ENCODE measurements at places on chromosomes 3 and 15.

DNA sequence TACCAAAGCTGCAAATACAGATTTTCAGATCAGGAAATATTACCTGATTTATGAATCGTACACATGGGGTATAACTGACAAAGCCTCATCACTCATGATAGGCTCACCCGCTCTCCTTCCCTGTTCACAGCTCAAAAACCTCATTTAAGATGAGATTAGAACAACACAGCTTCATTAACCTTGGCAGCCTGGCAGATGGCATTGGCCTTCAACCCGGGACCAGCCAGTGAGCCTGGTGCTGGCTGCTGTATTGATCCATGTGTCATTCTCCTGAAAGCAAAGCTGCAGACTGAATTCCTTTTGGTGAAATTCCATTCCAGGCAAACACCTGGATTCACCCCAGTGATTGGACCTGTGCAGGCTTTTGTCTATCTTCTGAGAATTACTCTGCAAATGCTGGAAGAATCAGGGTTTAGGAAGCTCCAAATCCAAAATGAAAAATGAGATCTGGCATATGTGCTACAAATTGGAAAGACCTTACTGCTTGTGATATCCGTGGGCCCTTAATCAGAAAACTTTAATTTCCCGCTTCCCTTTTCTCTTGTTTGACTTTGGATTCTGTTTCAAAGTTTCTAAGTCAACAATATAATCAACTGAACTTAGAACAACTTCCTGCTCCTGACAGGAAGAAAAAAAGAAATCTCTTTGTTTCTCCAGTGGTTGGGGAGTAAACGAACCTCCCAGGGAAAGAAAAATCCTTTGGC, 189.1 kb upstream of the KBTBD8 start:
- DNase-seq: no peak

- DNase-seq: peak; percentile 63
Observed at GRCh38 chr3:42823351-42823750, 14.1 kb downstream of the ACKR2 start.

GRCh38 chr3:195009616-195010015, 261.3 kb downstream of the XXYLT1 start:
- DNase-seq: no peak

DNA sequence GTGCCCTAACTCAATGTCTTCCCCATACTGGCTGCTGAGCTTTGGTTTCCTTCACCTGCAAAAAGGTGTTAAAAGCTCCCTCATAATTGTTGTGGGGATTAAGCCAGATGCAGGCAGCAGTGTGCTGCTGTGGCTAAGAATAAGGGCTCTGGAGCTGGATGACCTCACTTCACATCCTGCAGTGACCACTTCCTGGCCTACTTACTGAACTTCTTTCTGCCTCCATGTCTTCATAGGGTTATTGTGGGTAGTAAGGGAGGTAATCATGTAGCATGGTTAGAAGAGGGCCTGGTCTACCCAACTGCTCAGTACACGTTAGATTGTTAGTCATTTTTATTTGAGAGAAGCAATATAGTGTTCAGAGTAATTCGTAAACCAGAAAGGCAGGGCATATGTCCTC, 18.4 kb downstream of the GYG1 start:
- DNase-seq: no peak

- peak; percentile 88 for DNase-seq
Observed at GRCh38 chr3:170835336-170835735, 34.7 kb downstream of the RPL22L1 start.

DNA sequence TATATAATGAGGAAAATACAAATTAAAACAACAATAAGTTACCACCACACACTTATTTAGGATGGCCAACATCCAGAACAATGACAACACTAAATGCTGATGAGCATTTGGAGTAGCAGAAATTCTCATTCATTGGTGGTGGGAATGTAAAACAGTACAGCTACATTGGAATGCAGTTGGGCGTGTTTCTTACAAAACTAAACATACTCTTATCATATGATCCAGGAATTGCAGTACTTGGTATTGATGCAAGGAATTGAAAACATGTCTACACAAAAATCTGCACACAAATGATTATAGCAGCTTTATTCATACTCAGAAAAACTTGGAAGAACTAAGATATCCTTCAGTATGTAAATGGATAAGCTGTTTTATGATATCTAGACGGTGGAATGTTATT, 594.2 kb downstream of the ZBBX start:
- no peak for DNase-seq

DNA sequence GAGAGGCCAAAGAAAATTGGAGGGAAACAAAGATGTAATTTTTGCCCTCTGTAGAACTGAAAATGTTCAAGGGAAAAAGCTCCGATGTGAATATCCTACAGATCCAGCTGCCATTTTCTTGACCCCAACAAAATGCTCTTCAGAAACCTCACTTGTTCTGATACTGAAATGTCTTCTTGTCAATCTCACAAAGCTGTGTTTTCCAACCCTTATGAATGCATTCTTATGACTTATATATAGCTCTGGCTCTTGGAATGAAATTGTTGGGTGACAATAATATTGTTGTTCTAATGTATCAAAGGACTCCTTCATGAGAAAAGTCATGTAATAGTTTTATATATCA, 157.1 kb upstream of the TGFBR2 start:
- DNase-seq: no peak

DNA sequence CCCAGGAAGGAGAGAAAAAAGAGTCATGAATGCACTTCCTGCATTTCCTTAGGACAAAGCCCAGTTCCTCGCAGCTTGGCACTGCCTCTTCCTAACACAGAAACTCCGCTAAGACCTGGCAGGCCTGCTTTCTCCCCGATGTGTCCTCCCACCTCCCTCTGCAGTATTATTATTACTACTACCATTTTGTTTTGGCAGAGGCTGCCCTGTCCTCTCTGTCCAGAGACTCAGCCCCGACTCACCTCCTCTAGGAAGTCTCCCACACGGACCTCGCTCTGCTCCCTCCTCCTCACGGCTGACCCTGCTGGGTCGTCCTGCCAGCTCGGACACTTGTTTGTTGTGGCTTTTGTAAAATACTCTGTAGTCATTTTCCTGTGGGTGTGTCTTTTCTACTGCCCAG, 107.2 kb upstream of the HACD2 start:
- DNase-seq: no peak

DNA sequence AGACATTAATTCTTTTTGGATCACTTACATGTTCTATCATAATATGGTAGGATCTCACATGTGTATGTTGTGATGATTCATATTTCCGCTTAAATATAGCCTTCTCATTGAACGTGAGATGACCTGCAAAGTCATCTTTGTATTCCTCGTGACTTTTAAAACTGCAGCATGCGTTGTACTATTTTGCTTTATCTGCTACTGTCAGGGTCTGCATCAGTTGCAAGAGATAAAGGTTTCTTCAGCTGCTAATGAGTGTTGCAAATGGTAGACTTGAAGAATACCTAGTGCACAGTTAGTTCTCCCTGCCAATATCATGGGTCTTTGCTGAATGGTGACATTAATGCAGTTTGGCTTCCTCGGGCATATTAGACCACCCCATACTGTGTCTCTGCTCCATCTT, 31.8 kb downstream of the REC114 start:
- DNase-seq: no peak

- DNase-seq: no peak
Observed at GRCh38 chr3:127820221-127820825, 2.0 kb downstream of the MGLL start.

- no peak for DNase-seq
Observed at GRCh38 chr3:31356941-31357340, 175.8 kb upstream of the STT3B start.

GRCh38 chr3:153028381-153028780, 133.6 kb upstream of the RAP2B start:
- no peak for DNase-seq

DNA sequence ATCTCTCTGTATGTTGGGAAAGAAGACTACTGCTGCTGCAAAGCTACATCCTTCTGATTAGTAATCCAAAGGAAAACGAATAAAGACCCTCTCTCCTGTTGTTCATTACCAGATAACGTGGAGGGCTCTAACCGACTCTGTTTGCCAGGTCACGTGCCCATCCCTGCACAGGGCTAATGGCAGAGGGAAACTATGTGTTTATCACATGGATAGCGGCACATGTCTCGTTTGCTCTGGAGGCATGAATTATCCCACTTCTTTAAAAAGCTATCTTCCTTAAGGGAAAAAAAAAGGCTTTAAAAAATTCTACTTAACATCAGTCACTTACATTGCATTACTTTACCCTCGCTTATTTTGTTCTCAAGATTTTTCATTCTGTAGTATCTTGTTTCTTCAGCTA, 32.9 kb upstream of the APEH start:
- DNase-seq: no peak

- DNase-seq: no peak
Observed at GRCh38 chr15:70030851-70031250, 66.9 kb downstream of the TLE3 start.

DNA sequence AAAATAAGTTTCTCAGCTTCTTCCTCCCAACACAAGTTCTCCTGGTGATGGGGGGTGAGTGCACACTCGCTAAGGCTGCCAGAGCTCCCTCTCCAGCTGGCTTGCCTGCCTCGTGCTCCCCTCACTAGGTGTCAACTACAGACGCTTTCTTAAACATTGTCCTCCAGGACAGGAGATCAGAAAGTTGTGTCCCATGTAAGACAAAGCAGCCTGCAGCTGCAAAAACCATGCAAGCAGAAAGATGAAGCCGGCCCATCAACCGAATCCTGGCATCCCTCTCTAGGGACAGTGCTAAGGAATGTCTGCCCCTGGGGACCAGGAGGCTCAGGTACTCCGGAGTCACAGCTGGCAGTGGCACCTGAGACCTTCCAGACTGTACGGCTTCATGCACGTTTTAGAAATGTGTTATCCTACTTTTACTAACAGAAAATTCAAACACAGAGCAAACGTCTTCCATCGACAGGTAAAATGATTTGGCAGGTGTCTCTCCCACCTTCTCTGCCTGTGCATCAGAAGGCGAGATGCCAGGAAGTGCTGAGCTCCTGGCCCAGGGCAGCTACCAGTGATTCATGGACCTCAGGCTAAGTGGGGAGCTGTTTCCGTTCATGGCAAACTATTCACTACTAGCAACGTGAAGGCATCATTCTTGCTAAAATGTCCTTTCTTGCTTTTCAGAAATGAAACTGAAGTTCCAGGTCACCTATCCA, 246.1 kb downstream of the ADAMTS17 start:
- DNase-seq: no peak

DNA sequence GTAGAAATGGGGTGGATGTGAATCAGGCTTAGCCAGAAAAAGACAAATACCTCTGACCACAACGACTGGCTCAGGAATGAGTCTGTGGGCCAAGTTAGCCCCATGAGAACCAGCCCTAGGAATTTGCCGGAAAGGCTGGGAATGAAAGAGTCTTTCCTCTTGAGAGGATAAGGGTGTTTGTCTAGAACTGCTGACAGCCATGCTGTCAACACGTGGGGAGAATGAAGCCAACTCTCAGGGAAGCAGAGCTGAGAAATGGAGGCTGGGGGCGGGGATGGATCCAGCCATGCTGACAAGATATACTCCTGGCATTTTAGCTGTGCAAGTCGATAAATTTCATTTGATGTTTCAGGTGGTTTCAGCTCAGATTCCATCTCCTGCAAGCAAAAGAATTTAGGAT, 10.6 kb upstream of the SLC6A1 start:
- DNase-seq: no peak

- peak; percentile 77 for DNase-seq
Observed at GRCh38 chr3:183576487-183577107, 21.1 kb upstream of the KLHL6 start.

DNA sequence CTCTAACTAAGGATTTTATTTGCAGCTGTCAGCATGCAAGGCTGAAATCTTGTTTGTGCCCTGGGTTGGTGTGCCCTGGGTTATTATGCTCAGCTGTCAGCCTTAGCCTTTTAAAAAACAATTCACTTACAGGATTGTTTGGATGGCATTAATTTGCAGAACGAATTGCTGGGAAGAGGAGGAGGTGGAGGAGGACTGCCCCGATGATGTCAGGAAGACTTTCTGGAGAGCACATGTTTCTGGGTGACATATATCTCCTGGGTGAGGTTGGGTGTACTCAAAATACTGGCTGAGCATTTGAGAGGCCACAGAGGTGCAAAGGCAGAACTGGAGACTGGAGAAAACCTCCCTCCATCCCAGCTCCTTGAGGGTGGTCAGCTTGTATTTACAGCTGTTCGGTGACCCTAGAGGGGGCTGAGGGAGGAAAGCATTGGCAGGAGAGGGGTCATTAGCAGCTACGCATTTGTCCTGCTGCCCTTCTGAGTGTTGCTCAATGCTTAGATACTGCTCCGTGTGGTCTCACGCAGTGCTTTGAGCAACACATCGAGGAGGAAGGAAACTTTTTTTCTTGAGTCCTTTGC, 59.8 kb upstream of the PSMD6 start:
- DNase-seq: no peak

GRCh38 chr3:107240183-107241091, 136.8 kb upstream of the CCDC54 start:
- DNase-seq: no peak

- DNase-seq: no peak
Observed at GRCh38 chr3:49869525-49870126, at the start of gene CAMKV. CAMKV (minus strand) TSS chr3:49869906; CDS start chr3:49862388, 7,518 bp downstream.

- no peak for DNase-seq
Observed at GRCh38 chr3:116423945-116424344, 21.3 kb downstream of the LSAMP start.

- DNase-seq: no peak
Observed at GRCh38 chr3:129184396-129184657, 631 bp upstream of the CNBP start.

DNA sequence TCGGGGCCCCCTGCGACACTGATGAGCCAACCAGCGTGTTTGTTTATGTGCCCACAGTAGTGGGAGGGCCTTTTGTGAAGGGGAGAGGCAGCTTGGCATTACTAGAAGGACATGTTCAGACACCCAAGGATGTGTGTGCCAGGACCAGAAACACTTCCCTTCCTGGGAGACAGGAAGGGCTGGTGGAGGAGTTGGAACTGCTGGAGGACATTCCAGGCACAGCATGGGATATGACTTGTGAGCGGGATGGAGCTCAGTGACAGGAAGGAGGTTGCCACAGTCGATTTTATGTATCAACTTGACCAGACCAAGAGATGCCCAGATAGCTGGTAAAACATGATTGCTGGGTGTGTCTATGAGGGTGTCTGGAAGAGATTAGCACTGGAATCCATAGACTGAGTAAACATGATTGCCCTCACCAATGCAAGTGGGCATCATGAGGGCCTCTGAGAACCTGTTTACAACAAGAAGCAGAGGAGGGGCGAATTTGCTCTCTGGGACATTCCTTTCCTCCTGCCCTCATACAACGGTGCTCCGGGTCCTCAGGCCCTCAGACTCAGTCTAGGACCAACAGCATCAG, 106.4 kb upstream of the TLE3 start:
- DNase-seq: no peak

- DNase-seq: no peak
Observed at GRCh38 chr3:47646362-47646761, 67.7 kb upstream of the CSPG5 start.

- DNase-seq: no peak
Observed at GRCh38 chr3:18424213-18424728, 868 bp downstream of the SATB1 start.

- no peak for DNase-seq
Observed at GRCh38 chr3:15064299-15064834, 748 bp downstream of the MRPS25 start.

- DNase-seq: no peak
Observed at GRCh38 chr15:38864827-38865581, 300.4 kb upstream of the RASGRP1 start.

- DNase-seq: no peak
Observed at GRCh38 chr15:26037369-26037768, 174.2 kb upstream of the ATP10A start.
